Type B pancreatic cell (in vitro differentiated cells): ENCODE measurements at places on chromosomes 2 and 18.

DNA sequence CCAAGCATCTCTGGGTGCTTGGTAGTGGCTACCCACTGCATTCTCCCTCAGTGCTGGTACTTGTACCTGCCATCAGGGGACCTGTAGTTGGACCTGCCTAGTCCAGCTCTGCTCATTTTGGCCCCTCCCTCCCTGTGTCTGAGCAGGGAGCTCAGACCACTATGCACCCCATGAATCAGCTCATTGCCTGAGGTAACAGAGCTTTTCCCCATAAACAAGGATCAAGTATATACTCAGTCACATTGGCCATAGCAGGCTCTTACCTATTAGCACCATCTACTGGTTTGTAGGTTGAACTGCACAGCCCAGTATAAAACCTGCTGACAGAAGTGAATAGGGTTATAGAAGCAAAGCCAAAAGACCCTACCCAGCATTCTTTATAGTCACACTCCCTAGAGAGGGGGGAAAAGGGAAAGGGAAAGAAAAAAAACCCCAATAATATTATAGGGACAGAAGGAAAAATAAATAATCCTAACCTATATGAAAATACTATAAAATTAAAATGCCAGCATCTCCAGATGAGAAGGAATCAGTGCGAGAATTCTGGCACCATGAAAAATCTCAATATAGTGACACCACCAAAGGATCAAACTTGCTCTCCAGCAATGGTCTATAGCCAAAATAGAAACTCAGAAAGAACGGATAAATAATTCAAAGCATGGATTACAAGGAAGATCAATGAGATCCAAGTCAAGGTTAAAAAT lies 6.9 kb upstream of the FLACC1 start:
- peak overlapping the region; percentile 37 for H3K27ac ChIP-seq
- no peak overlapping the region for H3K4me3 ChIP-seq
- no peaks in the 10 kb centered on the region for H3K27me3 ChIP-seq
- DNase-seq: no peak

DNA sequence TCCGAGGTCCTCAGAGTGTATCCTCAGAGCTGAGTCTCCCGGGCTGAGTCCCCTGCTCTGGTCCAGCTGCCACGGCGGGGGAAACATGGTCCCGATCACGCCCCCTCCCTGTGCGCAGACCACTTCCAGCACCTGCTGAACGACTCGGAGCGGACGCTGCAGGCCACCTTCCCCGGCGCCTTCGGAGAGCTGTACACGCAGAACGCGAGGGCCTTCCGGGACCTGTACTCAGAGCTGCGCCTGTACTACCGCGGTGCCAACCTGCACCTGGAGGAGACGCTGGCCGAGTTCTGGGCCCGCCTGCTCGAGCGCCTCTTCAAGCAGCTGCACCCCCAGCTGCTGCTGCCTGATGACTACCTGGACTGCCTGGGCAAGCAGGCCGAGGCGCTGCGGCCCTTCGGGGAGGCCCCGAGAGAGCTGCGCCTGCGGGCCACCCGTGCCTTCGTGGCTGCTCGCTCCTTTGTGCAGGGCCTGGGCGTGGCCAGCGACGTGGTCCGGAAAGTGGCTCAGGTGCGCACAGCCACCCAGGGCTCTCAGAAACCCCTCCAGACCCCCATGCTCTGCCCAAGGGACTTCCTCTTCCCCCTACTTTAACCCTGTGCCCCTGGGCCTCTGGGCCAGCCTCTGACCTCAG lies 26.7 kb downstream of the GPC1 start:
- H3K27me3 ChIP-seq: no peaks in the 10 kb centered on the region

DNA sequence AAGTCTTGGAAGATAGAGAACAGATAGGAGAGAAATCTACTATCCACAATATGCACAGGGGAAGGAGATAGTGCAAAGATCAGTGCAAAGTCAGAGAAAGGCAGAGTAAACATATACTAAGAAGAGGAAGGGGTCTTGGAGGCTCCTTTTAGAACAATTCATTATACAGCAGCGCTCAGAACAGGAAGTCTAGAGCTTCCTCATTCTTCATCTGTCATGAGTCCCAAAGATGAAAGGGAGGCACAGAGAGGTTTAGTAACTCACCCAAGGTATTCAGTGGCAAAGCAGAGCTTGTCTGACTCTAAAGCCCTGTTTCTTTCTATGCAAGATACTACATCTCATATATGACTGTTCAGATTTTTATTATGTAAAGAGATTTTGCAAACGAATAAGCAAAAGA lies 1.4 kb downstream of the SP110 start:
- H3K27me3 ChIP-seq: no peaks in the 10 kb centered on the region
- peaks cover 7% of the 10 kb centered on the region for H3K36me3 ChIP-seq
- H3K27ac ChIP-seq: peak overlapping the region; percentile 21

DNA sequence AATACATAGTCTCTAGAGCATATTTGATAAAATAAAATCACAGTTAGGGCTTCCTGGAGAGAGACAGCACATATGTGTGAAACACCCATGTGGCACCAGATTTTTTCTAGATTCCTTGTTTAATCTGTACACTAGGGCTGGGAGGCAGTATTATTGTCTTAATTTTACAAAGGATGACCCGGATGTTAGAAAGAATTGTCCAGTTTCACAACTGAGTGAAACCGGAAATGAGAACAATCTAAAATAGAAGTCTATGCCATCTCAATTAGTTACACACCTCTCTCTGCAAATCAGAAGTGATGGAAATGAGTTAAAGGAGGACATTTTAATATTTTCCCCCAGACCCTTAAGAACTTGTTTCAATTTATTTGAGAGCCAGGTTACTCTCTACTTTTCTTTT lies 463.7 kb upstream of the DSEL start:
- H3K27me3 ChIP-seq: no peaks in the 10 kb centered on the region
- no peaks in the 10 kb centered on the region for H3K36me3 ChIP-seq
- H3K4me3 ChIP-seq: no peak overlapping the region
- no peak for DNase-seq
- H3K4me1 ChIP-seq: no peaks in the 10 kb centered on the region
- H3K27ac ChIP-seq: no peak overlapping the region

DNA sequence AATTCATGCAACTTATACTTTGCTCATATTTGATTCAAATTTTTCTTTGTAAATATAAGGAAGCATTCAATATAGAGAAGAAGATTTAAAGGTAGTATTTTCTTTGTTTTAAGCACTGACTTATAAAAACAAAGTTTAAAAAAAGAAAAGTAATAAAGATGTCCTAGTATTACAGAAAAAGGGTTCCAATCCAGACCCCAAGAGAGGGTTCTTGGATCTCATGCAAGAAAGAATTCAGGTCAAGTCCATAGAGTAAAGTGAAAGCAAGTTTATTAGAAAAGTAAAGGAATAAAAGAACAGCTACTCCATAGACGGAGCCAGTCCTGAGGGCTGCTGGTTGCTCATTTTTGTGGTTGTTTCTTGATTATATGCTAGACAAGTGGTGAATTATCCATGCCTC lies 267.9 kb downstream of the CTNNA2 start:
- no peaks in the 10 kb centered on the region for H3K36me3 ChIP-seq
- no peak overlapping the region for H3K27ac ChIP-seq
- H3K4me1 ChIP-seq: peaks cover 3% of the 10 kb centered on the region
- H3K27me3 ChIP-seq: no peaks in the 10 kb centered on the region
- H3K4me3 ChIP-seq: no peak overlapping the region
- no peak for DNase-seq

GRCh38 chr2:133972786-133973185 lies 281.1 kb upstream of the MGAT5 start:
- no peak overlapping the region for H3K27ac ChIP-seq
- no peak overlapping the region for H3K4me3 ChIP-seq
- H3K27me3 ChIP-seq: peaks cover 14% of the 10 kb centered on the region
- H3K36me3 ChIP-seq: no peaks in the 10 kb centered on the region
- no peak for DNase-seq
- no peaks in the 10 kb centered on the region for H3K4me1 ChIP-seq
